NCI-H1694 treated with DMSO at 0.1 percent for 48 hours (cell line): ENCODE measurements at places on chromosomes 12 and 14.

DNA sequence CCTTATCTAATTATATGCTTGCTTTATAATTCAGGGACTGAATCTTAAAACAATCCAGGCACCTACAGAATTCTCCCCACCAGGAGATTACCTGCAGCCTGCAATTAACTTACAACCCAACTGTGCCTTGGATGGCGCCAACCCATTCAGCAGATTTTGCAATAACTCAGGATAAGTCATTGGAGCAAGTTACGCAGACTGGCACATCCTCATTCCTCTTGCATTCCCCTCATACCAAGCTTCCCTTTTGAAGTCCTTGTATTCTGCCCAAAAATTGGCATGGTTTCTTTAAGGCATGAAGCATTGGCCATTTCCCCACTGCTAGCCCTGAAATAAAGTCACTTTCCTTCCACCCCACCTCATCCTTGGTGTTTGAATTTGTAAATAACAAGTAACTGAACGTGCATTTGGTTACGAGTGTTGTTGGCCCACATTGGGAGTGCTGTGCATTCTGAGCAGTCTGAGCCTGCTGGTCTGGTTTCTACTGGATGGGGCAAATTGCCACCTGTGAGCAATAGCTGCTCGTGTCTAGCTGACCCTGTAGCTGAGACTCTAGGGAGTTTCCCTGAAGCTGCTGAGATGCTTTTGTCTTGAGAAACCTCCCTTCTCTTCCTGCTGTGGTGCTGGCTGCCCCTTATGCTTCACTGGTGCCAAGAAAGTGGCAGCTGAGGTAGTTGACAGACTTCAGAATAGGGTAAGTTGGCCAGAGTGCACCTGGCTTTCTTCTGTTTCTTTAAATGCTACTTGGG is 99.2 kb upstream of the SCAF11 start:
- no peak for DNase-seq

GRCh38 chr12:97417568-97418218 is 44.9 kb upstream of the RMST start:
- DNase-seq = no peak

DNA sequence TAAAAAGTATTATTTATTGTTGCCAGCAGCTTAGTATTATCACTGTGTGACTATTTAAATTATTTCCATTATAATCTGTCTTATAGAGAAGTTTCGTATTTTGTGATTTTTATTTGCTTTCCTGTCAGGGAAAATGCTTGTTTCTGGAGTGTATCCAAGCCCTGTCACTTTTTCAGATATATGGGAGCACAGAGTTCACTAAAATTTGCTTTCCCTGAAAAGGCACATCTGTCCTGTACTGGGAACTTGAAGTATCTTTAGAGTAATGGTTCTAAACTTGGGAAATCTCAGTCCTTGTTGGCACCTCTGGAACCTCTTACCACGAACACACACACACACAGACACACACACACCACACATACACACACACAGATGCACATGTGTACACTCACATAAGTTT is 39.3 kb upstream of the SSTR1 start:
- DNase-seq = no peak

DNA sequence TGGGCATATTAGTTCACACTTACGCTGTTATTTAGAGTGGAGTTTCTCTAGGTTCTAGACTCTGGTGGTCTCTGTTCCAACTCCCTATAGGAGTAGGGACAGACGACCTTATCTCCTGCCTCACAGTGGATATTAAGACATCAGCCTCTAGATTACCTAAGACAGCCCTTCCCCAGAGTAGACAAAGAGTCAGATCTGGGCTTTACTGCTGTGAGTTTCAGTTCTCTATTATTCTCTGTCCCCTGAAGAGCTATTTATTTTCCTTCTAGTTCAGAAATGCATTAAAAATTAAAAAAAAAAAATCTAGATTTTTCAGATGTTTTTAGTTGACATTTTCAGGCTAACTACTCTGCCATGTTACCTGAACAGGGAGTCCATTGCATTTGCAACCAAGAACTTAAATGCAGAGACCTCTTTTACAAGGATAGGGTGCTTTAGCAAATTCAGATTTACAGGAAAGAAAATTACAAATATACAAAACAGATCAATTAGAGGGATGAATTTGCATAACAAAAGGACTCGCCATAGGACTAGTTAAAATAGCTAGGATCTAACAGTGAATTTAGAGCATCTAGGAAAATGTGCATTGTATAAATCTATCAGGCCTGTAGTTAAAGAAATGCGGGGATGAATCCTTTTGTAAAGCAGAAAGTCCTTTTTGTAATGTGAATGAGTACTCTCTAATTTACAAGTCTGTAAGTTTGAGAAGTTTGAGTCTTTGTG is 381.4 kb downstream of the APAF1 start:
- no peak for DNase-seq

DNA sequence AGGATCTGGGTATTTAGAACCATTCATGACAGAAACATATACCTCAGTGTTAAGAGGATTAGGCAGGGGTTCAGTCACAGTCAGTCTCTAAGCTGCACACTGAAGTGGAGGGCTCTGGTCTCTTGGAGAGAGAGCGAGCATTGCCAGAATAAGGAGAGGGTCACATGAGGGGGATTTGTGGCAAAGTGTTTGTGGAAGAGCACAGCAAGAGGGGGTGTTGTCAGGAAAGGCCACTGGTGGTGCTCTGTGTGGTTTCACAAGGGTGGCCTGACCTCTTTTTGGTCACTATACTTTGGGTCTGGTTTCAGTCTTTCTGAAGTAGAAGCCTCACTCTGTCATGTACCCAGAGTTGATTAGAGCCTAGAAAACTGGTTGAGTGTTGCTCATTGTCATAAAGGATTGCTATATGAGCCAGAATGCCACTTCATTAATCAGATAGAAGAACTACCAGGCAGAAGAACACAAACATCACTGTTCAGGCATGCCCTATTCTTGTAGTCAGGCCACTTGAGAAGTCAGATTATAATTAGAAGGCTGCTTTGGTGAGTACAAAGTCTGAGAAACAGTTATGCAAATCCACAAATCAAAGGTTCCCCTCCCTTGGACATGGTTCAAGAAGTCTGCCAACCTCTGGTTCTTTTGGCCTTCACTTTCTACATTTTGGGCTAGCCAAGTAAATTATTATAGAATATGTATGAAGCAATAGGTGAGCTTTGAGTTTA is 8.4 kb downstream of the TMEM19 start:
- no peak for DNase-seq

- DNase-seq = no peak
Observed at GRCh38 chr12:72338437-72338836, 66.3 kb downstream of the TRHDE start.

- DNase-seq = no peak
Observed at GRCh38 chr14:85413836-85414526, 116.0 kb upstream of the FLRT2 start.

DNA sequence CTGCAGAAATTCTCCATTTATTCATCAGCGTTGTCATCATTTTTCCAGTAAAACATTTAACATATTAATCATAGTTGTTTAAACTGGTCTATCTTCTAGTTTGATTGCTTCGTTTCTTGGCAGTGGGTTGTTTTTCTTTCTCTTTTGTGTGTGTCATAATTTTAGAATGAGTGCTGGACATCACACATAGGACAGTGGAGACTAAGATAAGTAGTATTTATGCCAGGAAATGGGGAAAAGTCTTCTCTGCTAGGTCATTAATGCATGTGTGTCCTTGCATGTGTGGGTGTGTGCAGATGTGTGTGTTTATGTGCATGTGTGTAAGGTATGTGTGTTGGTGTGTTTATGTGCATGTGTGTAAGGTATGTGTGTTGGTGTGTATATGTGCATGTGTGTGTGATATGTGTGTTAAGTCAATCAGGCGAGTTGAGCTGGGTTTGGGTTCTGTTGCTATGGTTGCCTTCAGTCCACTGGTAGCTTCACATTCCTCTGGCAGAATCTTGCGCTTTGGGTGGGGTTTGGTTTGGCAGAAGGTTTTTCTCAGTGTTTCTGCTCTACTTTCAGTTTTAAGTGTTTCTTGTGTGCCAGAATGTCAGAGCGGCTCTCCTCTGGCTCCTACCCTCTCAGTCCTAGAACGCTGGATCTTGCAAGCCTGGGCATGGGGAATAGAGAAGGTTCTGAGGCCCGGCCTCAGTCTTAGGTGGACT is 7.8 kb upstream of the ADGRD1 start:
- DNase-seq = no peak
